ENCODE measurements at places on chromosomes 6 and 20.

- DNase-seq: no peak
Measured at GRCh38 chr20:57936636-57937385, 227.0 kb upstream of the PMEPA1 start.

DNA sequence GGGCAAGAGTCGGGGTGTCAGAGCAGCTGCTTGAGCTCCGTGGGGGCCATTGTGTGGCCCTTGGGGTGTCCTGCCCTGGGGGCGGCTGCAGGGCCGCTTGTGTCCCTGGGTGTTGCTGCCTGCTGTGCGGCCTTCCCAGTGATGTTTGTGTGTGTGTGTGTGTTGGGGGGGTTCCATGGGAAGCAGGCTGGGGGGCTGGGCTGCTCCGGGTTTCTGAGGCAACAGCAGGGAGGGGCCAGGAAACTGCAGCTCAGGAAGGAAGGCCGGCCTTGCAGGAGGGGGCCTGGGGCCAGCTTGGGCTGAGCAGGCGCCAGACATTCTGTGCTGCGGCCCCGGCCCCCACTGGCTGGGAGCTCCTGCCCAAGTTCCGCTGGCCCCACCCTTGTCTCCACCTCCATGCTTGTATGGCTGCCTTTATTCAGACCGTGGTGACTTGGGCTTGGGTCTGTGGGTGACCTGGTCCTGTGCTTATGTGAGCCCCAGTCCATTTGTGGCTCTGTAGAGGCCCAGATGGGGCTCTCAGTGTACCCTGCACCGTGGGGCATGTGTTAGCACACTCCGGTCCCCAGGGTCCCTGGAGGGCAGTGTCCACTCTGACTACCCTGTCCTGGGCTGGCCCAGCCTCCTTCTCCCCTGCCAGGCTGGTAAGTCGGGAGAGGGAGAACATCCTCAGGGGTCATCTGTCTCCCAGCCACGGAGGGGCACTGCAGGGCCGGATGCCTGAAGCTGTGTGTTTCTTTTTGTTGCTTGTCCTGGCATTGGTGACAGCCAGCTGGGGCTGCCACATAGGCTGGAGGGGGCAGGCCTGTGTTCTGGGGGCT lies 4.6 kb upstream of the SOX18 start:
- DNase-seq: no peak

GRCh38 chr6:41201764-41202173 lies 820 bp upstream of the TREML2 start:
- no peak for DNase-seq

DNA sequence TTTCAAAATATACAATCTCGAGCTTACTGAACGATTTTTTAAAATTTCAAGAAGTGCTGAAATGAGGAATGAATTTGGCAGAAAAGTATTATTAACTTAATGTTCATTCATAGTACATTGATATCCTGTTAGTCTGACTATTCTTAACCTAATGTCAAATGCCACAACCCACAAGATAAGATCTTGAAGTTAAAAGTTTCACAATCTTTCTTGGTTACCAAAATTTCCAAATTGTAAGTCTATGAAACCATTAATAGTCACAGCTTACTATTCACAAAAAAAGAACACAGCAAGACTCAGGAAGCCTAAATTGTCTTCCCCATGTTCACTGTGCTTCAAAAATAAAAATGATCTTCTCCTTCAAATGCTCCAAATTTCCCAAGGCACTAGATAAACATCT lies 71.3 kb downstream of the HACE1 start:
- no peak for DNase-seq

DNA sequence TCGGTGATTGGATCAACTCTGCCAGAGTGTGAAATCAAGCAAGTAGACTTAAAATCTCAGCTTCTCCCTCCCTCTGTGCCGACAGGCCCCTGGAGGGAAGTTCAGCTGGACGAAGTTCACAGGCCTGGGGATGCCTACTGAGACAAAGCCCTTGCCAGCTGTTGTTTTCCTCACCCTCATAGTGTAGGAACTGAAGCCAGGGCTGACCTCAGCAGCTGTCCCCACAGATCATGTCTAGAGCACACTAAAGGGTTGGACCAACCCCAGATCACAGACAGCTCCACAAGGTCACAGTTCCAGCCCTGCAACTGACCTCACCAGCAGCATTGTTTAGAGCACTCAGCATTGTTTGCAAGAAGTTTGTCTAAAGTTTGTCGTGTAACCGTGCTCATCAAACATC lies 261.9 kb upstream of the ECI2 start:
- no peak for DNase-seq

DNA sequence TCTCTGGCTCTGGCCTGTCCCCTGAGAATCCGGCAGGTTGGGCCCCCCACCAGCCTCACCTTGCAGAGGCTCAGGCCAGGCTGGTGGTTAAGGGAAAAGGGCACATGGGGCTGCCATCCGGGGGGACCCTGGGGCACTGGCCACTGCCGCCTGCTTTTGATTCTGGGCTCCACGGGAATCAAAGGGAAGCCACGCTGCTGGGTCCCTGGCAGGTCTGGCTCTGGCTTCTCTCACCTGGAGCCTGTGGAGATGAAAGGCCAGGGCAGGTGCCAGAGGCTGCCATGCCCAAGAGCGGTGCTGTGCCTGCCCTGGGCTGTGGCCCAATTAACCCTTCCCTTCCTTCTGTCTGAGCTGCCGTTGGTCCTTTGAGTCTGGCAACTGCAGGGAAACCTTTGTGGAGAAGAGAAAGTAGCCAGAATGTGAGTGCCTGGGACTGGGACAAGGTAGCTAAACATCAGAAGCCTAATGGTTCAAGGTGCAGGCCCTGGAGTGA lies 9.4 kb upstream of the CDH22 start:
- no peak for DNase-seq

DNA sequence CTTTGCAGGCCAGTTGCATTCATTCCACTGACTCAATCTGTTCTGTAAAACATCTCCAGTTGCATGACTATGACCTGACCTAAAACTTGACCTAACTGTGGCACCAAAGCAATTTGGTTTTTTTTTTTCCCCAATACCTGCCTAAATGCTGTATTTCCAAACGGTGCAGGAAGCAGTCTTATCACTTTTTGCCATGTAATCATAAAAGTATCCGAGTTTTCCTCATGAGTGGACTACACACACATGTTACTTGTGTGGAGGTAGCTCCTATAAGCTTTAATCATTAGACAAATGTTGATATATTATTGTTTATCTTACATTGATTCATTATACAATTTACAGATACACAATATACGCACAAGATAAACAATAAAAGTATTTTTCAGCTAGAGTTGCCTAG lies 373.7 kb downstream of the BTBD3 start:
- no peak for DNase-seq

- DNase-seq: no peak
Measured at GRCh38 chr20:46400828-46401477, 5.5 kb downstream of the ELMO2 start.

DNA sequence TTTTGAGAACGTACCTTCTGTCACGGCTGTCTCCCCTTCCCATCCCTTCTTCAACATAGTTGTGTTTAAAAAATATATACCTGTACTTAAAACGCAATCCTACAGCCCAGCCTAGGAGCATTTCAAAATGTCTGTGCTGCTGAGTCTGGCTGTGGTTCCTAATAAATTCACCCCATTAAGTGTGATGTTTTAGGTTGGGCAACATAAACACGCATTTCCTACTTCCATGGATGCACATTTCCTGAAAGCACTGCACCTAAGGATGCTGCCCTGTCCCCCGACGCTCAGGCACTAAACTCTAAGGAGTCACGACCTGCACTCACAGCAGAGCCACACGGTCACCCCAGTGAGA lies 1.2 kb downstream of the REV3L start:
- DNase-seq: no peak

DNA sequence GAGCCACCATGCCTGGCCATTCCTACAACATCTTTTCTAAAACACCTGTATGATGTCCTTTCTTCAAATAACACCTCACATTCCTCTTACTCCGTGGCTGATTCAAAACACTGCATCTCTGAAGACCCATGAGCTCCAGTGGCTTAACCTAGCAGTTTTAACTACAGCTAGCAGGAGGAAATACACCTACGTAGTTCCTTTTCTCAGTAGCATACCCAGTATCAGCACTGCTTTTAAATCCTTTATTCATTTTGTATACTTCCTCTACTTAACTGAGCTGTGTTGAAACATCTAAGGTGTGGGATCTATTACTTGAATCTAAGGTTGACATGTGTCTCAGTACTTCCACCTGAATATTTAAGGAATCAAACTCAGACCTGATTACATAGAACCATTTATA lies 113.6 kb upstream of the CCDC28A start:
- DNase-seq: no peak

DNA sequence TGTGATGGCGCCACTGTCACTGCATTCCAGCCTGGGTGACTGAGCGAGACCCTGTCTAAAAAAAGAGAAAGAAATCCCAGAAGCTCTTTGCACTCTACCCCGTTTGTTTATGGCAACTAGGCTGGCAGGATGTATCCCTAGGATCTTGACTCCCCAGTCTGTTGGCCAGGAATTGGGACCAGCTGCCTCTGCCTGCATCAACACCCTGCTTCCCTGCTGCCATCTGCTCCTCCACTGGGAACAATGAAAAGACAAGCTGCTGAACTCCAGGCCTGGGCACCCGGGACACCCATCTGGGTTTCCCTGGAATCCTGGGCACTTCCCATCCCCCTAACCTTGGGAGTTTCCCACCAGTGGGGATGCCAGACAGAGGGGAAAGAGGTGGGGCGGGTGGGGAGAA lies 64.9 kb downstream of the CPNE5 start:
- DNase-seq: no peak

- no peak for DNase-seq
Measured at GRCh38 chr6:55917751-55918415, 42.5 kb upstream of the BMP5 start.

GRCh38 chr20:4041748-4042411 lies 26.5 kb upstream of the RNF24 start:
- no peak for DNase-seq

GRCh38 chr6:16776394-16777017 lies 15.2 kb upstream of the ATXN1 start:
- DNase-seq: no peak

DNA sequence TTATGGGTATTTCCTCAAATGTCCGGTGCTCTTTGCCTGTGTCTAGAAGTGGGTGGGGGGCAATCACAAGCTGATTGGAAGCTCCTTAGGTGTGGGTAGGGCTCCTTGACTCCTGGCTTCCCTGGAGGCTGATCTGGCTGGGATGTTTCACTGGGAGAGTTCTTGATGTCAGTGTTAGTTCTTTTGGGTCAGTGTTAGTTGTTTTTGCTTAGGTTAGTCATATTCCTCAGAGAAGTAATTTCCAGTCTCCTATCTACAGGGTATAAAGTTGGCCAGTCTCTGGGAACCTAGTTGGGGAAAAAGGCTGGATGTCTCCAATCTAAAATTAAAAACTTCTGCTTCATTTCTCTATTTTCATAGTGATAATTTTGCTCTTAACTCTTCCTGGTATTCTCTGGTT lies 23.6 kb downstream of the CDC5L start:
- no peak for DNase-seq

GRCh38 chr20:11948806-11949205 lies 31.1 kb downstream of the BTBD3 start:
- DNase-seq: no peak

Measured in stimulated activated CD8-positive, alpha-beta memory T cell treated with anti-CD3 and anti-CD28 coated beads, Interleukin-2, amount 100 ng/mL, for 1 hour (primary cell).